ENCODE measurements at places on chromosomes 5 and 9.

GRCh38 chr5:32630867-32631491 lies 45.6 kb downstream of the SUB1 start:
- no peak for DNase-seq

GRCh38 chr5:115181757-115182156 lies 12.0 kb upstream of the TRIM36 start:
- no peak for DNase-seq

DNA sequence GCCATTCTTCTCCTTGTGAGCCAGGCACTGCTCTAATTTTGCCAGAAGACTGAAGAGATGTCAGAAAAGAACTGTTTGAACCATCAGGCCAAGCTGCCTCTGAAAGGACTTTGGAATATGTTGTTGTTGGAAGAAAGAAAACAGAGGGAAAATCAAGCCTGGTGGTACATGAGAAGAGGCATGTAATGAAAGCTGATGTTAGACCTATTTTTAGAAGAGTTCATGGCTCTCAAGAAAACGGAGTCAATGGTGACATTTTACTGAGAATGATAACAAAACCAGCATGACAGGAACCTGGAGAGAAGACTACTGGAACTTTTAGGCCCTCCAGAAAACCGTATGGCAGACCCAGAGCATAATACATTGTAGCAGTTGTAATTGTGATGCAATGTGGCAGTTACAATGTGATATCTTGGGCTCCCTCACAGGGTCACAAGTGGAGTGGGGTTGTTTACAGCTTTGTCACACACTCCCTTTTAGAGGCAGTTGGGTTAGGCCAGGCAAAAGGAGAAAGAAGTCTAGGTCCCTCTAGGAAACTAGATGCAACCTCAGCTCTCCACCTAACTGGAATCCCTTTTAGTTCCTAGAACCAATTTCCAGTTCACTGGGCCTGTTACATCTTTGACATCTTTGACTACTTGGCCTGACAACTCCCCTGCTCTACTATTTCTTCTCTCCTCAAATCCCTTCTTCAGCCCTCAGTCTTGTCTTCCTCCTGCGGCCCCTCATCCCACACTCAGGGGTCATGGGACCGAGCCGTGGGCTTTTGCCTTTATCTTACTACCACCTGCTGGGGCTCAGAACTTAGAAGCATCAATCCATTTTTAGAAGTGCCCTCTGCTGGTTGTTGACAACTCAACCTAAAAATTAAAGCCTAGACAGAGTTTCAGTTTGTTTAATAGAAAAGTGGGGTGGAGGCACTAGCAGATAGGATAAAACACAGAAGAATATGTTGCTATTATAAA lies 61.2 kb upstream of the JAK2 start:
- no peak for DNase-seq

DNA sequence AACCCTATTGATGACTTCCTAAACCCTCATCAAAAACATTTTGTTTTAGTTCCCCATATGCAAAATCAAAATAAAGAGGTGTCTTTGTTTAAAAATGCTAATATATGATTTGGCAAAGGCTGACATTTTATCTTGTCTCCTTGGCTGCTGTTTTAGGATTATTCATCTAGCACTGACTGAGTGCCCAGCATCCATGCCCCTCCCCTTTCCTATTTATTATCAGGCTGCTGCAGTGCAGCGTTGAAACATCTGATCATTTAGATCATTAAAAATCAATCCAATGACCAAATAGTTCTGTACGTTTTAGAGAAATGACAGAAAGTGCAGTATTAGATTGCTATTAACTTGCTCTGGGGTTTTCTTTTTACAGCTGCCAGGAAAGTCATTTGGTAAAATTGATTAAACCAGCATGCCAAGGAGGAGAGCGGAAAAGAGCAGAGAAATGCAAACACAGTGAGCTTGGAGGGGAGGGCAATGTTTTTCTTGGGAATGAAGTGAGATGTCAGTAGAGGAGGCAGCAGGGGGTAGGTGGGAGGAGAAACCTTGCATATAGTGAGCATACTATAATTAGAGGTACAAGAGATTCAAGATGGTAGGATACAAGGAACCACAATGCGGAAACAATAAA lies 286.3 kb downstream of the PDE4D start:
- DNase-seq: no peak

GRCh38 chr9:134988706-134989105 lies 71.0 kb upstream of the FCN1 start:
- DNase-seq: no peak

DNA sequence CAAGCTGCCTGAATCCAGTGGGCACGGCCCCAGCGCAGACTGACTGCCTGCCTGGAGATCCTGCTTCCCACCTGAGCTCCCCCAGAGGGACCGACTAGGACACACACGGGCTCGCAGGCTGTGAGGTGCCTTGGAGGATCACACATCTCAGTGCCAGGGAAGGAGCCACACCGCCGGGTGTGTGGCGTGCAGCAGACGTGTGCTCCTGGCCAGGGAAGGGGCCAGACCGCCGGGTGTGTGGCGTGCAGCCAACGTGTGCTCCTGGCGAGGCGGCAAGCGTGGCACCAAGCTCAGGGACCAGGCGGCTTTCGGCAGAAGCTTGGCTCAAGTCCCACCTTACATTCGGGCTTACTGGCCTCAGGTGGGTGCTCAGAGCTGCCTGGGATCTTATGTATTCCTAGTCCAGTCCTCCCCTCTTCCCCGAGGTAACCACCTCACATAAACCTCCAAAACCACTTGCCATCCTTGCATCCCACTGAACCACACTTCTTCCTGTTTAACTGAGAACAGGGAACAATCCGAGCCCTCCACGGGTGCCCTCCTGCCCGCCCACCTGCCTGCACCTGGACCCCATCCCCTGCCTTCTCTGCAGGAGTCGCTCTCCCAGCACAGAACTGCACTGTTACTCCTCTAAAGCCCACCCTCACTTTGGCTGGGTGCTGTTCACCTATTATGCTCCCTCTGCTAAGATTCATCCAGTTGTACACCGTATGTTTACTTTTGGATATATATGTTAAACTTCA lies 22.4 kb upstream of the MRNIP start:
- no peak for DNase-seq

DNA sequence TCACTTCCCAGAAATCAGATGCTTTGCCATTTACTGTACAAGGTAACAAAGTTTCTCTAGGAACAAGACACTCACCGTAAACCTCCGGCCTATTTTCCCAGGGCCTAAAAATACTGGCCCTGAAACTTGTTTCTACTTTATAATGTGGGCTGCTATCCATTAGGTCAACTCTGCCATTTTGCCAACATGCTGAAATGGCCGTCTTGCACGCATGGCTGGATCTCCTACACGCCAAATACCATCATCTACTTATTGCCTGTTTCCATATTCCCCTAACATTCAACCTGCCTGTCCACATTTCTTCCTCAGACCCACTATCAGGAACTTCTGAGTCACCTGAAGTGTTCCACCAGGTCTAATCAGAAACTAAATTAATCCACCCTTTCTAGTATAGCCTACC lies 4.7 kb downstream of the TBCA start:
- no peak for DNase-seq

GRCh38 chr9:117098331-117098730 lies 316.5 kb downstream of the ASTN2 start:
- DNase-seq: no peak

- no peak for DNase-seq
Measured at GRCh38 chr5:149635394-149635793, 54.1 kb downstream of the ARHGEF37 start.

- DNase-seq: no peak
Measured at GRCh38 chr9:132249123-132249522, 87.3 kb downstream of the NTNG2 start.

DNA sequence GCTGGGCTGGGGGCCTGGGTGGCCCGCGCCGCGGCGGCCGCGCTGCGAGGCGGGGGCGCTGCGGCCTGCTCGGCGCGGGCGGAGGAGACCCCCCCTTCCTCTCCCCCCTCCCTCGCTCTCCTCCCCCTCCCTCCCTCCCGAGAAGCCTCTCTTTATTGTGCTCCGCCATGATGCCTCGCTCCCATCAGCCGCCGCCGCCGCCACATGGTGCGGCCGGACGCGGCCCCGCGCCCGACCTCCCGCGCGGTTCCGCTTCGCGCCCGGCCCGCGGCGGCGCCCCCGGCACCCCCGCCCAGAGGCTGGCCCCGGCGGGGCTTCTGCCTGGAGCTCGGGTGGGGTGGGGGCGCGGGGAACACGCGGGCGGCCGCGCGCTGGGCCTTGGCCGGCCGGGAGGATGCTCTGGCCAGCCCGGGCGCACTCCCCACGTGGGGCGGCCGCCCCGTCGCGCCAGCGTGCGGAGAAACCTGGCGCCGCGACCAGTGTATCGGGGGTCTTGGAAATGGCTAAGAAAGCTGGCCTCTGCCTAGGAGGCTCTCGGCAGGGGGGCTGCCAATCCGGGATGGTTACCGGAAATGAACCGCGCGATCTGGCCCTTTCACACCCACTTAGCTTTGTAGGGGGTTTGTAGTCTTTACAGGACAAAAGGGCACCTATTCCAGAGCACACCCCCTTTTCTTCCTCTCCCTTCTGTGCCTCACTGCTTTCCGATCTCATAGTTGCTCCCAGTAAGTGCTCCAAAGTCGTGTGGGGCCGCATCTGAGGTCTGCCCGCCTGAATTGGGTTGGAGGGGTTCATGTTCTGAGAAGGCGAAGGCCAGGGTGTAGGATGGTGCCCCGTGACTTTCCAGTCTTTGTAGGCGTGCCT lies 1.0 kb downstream of the SET start:
- DNase-seq: no peak

All from cortex of kidney (tissue), 1 donor.